ENCODE measurements at places on chromosomes 1 and 21.

DNA sequence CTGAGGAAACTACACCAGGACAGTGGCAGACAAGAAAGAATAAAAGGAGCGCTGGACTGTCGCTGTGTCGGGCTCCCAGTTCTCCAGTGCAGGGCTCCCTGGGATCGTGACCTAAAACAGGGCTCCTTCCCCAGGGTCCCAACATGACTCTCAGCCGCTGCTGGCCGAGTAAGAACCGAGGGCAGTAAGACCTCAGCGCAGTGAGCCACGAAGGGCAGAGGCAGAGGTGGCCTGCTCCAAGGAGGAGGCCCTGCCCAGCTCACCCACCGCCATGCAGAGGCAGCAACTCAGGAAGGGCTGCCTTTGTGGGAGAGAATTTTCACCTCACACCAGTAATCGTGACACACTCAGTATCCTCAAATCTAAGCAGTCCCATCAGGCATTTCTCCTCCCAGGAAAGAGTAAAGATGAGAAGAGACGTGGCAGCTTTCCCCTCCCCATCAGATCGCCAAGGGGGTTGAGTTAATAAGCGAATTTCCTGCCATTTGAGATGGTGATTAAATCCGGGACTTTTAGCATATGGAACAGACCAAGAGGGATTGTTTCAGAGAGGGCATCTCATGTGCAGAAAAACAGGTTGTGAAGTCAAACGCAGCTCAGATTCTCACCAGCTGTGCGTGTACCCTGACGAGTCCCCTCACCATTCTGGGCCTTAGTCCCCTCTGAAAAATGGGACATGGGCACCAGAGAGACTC is 19.8 kb upstream of the ARTN start:
- no peak for ATAC-seq

- no peak for ATAC-seq
Observed at GRCh38 chr1:228226141-228226874, 18.5 kb downstream of the OBSCN start.

DNA sequence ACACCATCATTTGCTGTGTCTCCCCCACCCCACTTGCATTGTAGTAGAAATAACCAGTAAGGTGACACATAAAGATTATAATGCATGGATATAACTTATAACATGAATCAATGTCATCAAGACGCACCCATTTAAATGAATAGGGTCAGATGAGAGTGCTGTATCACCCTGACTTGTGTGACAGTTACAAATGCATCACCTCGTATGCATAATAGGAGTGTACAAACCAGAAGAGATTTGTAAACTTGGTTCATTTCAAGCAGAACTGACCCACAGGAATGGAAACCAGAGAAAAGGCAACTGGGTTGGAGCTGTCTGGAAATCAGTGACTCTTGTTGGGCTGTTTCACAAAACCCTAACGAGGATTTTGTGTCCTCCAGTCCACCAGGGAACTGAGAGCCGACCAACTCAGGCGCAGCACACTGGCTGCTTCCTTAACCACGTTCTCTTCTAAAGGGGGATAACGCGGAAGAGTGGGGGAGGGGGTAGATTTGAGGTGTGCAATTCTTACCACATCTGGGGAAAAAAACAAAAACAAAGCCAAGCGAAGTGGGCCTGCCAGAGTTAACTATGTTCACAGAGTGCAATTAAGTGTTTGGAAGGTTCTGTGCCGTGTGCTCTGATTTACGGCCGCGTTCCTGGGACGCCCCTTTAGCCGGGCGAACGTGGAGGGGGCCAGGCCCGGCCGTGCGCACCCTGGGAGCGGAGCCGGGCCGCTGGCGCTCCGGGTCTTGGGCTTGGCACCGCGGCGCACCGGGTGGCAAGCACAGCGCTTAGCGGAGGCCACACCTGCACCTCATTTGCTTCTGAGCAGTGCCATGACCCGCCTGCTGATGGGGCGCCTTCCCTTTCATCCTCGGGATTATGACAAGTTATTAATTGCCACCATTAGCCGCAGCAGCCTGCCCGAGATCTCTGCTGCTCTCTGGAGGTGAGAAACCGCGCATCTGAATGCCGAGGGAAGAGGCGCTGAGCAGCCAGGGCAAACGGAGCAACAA is 248.8 kb upstream of the FOXD3 start:
- ATAC-seq: no peak

GRCh38 chr1:228100822-228101613 is 2.1 kb downstream of the C1orf35 start:
- no peak for ATAC-seq

DNA sequence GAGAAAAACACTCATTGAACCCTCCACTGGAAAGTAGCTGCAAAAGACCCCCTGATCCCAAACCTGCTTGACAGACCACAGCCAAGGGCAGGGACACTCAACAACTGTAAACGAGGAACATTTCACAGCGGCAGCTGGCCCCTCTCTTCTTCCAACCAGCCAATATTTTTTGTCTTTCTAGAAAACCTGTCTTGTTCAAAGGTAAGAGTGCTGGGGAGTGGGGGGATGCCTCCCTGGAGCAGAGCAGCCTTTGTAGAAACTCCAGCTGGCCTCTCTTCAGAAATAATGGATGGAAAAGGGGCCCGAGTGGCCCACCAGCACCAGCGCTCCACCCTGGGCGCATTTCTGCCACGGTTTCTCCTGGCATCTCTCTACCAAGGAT is 384.0 kb downstream of the RRAGC start:
- no peak for ATAC-seq

All from gastroesophageal sphincter (tissue), 4 donors.